ENCODE measurements at places on chromosomes 3 and 15.

DNA sequence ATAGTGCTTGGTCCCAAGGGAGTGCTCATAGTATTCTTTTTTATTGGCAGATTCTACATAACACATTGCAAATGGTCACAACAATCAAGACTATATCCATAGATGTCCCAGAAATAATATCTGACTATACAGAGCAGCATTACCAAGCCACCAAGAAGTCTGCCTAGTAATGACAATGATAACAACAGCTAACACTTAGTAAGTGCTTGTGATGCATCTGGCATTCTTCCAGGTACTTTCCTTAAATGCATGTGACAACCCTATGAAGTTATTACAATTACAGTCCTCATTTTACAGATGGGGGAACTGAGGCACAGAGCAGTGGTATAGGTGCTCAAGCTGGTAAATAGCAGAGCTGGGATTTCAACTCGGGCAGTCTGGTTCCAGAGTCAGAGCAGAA is 49.6 kb upstream of the ICE2 start:
- ATAC-seq, result no peak

DNA sequence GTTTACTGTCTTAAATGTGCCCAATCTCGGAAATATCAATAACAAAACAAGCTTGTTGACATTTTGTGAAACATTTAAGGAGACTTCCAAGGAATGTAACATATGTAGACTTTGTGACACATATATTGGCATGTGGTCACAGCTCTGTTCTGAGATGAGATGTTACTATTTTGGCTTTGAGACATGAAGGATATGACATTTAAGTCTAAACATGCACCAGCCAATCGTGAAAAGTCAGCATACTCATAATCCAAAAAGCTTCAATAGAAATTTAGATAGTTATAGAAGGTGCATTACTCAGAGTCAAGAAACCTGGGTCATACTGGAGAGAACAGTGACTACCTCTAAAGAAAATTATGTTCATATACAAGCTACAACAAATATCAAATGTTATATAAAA is 13.4 kb downstream of the COMMD2 start:
- ATAC-seq, result no peak

DNA sequence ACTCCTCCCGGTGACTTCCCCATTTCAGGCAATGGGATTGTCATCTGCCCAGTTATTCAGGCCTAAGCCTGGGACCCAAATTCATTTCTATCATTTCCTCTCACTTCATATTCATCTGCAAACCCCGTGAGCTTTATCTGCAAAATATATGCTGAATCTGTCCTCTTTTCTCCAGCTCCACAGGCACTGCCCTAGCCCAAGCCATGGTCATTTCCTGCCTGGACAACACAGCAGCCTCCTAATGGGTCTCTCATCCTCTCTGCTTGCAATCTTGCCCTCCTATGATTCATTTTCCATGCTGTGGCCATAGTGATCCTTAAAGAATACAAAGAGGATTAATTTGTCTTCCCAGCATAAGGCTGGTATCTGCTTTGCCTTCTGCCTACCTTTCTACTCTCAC is 6.1 kb downstream of the RBP2 start:
- no peak for ATAC-seq

DNA sequence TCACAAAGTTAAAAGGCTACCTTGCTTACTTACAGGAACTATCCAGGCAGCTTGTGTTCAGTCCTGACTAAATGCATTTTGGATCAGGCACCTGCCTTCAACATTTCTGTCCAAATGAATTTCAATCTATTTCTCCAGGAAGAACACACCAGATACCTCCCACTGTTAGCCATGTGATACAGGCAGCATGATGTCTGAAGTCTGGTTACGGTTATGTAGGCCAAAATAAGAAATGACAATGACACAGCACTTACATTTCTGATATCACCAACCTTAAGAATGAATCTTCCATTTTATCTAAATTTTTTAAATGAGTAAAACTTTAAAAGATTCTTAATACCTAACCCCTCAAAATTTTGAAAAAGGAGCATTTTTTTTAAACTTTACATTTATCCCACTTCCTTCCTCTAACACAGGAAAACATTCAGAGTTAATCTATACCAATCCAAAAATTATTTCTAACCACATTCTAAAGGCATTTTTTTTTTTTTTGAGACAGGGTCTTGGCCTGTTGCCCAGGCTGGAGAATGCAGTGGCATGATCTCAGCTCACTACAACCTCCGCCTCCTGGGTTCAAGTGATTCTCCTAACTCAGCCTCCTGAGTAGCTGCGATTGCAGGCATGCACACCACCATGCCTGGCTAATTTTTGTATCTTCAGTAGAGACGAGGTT is at the start of gene MAP4:
TSS of gene MAP4 (minus strand) at position 116 of the 673 bp plus-strand sequence. CDS start 17,556 bp downstream, outside the sequence.
- peak; percentile 8 for ATAC-seq

- peak; percentile 65 for ATAC-seq
Observed at GRCh38 chr3:101809178-101810021, 30.4 kb downstream of the NXPE3 start.
